ENCODE measurements at places on chromosomes 7 and 10.

DNA sequence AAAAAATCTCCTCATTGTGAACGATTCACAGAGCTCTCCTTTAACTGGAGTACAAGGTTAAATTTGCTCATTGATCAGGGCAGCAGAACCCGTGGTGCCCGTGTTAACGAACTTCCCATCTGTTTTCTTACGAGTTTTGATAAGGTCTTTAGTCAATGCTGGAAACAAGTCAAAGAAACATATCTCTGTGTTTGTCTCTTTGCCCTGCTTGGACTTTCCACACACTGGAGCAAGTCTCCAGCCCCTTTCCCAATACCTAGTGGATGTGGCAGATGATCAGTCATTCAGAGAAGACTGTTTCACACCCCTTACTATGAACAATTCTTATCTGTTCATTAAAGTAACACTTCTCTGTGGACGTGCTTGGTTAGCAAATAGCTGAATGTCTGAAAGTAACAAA lies 121.3 kb downstream of the ARID5B start:
- H3K27me3 ChIP-seq: no peaks in the 10 kb centered on the region
- DNase-seq: no peak
- no peak overlapping the region for H3K27ac ChIP-seq
- H3K36me3 ChIP-seq: no peaks in the 10 kb centered on the region
- H3K4me3 ChIP-seq: no peak overlapping the region
- H3K4me1 ChIP-seq: peaks cover 3% of the 10 kb centered on the region

- no peak overlapping the region for H3K27ac ChIP-seq
- no peak overlapping the region for H3K4me3 ChIP-seq
- H3K27me3 ChIP-seq: no peaks in the 10 kb centered on the region
- no peaks in the 10 kb centered on the region for H3K36me3 ChIP-seq
- no peak for DNase-seq
- no peaks in the 10 kb centered on the region for H3K4me1 ChIP-seq
Observed at GRCh38 chr7:65840446-65840845, 32.4 kb upstream of the VKORC1L1 start.

DNA sequence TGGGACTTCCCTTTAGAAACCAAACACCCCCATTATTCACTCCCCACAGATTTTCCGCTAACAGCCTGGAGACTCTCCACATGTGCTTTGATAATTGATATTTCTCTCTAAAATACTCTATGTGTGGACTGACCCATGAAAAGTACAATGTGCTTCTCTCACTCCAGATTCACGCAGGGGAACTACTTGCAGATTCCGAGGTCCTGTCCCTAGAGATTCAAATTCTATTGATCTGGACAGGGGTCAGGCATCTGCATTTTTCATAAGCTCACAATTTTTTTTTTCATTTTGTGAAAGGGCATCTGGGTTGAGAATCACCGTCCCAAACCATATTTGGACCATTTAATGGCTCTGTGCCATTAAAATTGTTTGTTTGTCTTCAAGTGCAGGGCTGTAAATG lies 98.7 kb downstream of the CALCR start:
- no peak for DNase-seq
- no peak overlapping the region for H3K27ac ChIP-seq
- H3K4me1 ChIP-seq: peaks cover 6% of the 10 kb centered on the region
- H3K36me3 ChIP-seq: no peaks in the 10 kb centered on the region
- H3K27me3 ChIP-seq: no peaks in the 10 kb centered on the region

DNA sequence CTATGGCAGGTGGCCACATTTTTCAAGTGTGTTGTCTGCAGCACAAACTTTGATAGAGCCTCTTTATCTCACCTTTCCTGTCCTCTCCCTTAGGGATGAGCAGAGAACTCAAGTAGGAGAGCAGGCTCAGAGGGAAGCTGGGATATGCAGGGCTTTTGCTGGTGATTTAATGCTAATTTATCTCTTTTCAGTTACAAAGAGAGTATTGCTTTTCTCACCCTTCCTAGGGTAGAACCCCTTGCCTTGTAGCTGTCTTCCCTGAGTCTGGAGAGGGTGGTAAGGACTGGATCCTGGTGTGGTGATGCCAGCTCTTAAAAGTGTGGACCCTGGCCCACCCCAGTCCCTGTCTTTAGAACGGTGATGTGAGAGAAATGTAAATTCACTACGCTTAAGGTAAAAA lies 1061.4 kb downstream of the TYW1 start:
- no peaks in the 10 kb centered on the region for H3K36me3 ChIP-seq
- no peaks in the 10 kb centered on the region for H3K27me3 ChIP-seq
- no peak for DNase-seq
- 0 out of 2 replicates have a peak, but pooled peaks cover 5% of the 10 kb centered on the region for H3K4me1 ChIP-seq
- no peak overlapping the region for H3K4me3 ChIP-seq

- peak; percentile 97 for DNase-seq
- H3K4me1 ChIP-seq: peaks cover 14% of the 10 kb centered on the region
- H3K27ac ChIP-seq: no peak overlapping the region
- H3K36me3 ChIP-seq: no peaks in the 10 kb centered on the region
Observed at GRCh38 chr10:79196470-79197461, 128.0 kb downstream of the ZMIZ1 start.

DNA sequence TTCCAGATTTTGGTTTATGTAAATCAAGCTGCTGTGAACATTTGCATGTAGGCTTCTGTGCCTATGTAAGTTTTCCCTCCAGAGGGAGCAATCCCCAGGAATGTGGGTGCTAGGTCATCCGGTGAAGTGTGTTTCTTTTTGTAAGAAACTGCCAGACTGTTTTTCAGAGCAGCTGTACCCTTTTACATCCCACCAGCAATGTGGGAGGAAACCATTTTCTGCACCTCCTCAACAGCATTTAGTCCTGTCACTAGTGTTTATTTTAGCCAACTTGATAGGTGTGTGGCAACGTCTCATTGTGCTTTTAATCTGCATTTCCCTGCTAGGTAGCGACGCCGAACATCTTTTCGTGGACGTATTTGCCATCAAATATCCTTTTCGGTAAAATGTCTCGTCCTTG lies 395.7 kb upstream of the FOXK1 start:
- H3K4me3 ChIP-seq: no peak overlapping the region
- no peaks in the 10 kb centered on the region for H3K4me1 ChIP-seq
- no peak for DNase-seq
- H3K27ac ChIP-seq: no peak overlapping the region
- no peaks in the 10 kb centered on the region for H3K36me3 ChIP-seq
- H3K27me3 ChIP-seq: no peaks in the 10 kb centered on the region

- no peak overlapping the region for H3K27ac ChIP-seq
- no peak overlapping the region for H3K4me3 ChIP-seq
- no peaks in the 10 kb centered on the region for H3K36me3 ChIP-seq
- no peak for DNase-seq
Observed at GRCh38 chr10:64148607-64149006, 627.4 kb downstream of the REEP3 start.

- H3K27me3 ChIP-seq: no peaks in the 10 kb centered on the region
- no peaks in the 10 kb centered on the region for H3K36me3 ChIP-seq
- peak; percentile 34 for DNase-seq
- peak overlapping the region; percentile 99 for H3K4me3 ChIP-seq
- H3K27ac ChIP-seq: peak overlapping the region; percentile 89
- H3K4me1 ChIP-seq: peaks cover 24% of the 10 kb centered on the region
Observed at GRCh38 chr7:123747620-123748141, 1.1 kb downstream of the WASL start.

GRCh38 chr10:1542941-1543340 lies 194.4 kb downstream of the ADARB2 start:
- no peaks in the 10 kb centered on the region for H3K4me1 ChIP-seq
- H3K36me3 ChIP-seq: no peaks in the 10 kb centered on the region
- H3K27ac ChIP-seq: no peak overlapping the region
- no peak overlapping the region for H3K4me3 ChIP-seq

DNA sequence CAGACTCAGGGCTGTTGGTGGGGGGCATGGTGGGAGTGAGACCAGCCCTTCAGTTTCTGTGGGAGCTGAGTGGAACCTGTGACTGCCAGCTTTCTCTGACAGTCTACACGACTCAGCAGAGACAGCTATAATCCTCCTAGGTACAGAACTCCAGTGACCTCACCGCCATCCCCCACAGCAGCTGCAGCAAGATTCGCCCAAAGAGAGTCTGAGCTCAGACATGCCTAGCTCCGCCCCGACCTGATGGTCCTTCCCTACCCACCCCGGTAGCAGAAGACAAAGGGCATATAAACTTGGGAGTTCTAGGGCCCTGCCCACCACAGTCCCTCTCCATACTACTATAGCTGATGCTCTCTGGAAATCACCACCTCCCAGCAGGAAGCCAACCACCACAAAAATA lies 500.1 kb downstream of the ETV1 start:
- H3K4me3 ChIP-seq: no peak overlapping the region
- DNase-seq: no peak
- no peaks in the 10 kb centered on the region for H3K36me3 ChIP-seq
- H3K4me1 ChIP-seq: no peaks in the 10 kb centered on the region
- no peaks in the 10 kb centered on the region for H3K27me3 ChIP-seq

- no peaks in the 10 kb centered on the region for H3K36me3 ChIP-seq
- no peaks in the 10 kb centered on the region for H3K27me3 ChIP-seq
- H3K27ac ChIP-seq: no peak overlapping the region
- H3K4me1 ChIP-seq: no peaks in the 10 kb centered on the region
Observed at GRCh38 chr7:26279405-26279804, 12.3 kb upstream of the SNX10 start.

- DNase-seq: peak; percentile 1
- H3K36me3 ChIP-seq: no peaks in the 10 kb centered on the region
- H3K4me1 ChIP-seq: peaks cover 2% of the 10 kb centered on the region
- no peak overlapping the region for H3K27ac ChIP-seq
- H3K27me3 ChIP-seq: no peaks in the 10 kb centered on the region
- no peak overlapping the region for H3K4me3 ChIP-seq
Observed at GRCh38 chr10:72834183-72834825, 59.2 kb upstream of the OIT3 start.

DNA sequence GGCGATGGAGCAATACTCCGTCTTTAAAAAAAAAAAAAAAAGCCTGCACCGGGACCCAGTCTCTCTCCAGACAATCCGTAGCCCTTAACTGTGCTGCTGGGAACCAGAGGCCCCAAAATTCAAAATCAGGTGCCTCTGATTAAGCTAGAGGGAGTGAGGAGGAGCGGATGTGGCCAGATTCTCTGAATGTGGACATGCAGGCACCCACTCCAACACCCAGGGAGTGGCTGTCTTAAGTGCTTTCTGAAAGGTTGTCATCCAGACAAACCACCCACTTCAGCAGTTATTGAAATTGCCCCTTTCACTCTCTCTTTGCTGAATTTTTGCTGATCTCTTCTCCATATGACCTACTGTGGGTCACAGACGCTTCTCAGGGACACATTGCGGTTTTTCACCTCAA lies 14.2 kb downstream of the NRP1 start:
- H3K4me3 ChIP-seq: no peak overlapping the region
- no peaks in the 10 kb centered on the region for H3K4me1 ChIP-seq
- H3K27me3 ChIP-seq: no peaks in the 10 kb centered on the region
- H3K36me3 ChIP-seq: no peaks in the 10 kb centered on the region
- no peak for DNase-seq

DNA sequence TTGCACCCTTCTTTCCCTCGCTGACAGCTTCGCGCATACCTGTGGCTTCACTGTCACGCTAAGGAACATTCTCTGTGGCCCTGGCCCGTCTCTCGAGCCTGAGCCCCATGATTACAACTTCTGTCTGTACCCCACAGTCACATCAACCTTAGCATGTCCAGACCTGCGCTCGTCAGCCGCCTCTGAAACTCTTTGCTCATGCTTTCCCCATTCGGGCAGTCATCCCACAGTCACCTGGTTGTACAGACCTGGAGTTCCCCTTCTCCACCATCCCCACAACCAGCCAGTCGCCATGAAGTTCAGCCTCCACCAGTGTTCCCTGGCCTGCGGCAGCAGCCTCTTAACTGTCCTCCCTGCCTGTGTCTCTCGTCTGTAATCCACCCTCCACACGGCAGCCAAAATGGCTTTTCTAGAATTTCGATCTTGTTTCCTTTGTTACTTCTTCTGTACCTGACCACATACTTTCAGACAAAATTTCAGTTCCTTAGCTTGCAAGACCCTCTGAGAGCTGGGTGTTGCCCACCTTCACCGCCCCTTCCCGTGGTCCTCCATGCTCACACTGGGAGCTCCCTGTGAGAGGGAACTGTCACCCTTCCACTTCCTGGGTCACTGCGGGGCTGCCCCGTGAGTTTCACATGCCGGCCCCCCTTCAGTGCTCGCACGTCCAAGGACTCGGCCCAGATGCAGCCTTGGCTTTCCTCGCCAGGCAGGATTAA lies 229.2 kb downstream of the CELF2 start:
- H3K27me3 ChIP-seq: no peaks in the 10 kb centered on the region
- DNase-seq: no peak
- no peak overlapping the region for H3K4me3 ChIP-seq
- H3K27ac ChIP-seq: no peak overlapping the region
- peaks cover 13% of the 10 kb centered on the region for H3K4me1 ChIP-seq
- H3K36me3 ChIP-seq: no peaks in the 10 kb centered on the region

- H3K4me1 ChIP-seq: no peaks in the 10 kb centered on the region
- DNase-seq: no peak
- H3K4me3 ChIP-seq: no peak overlapping the region
- H3K36me3 ChIP-seq: no peaks in the 10 kb centered on the region
Observed at GRCh38 chr7:1858435-1859265, 188.6 kb downstream of the ELFN1 start.

DNA sequence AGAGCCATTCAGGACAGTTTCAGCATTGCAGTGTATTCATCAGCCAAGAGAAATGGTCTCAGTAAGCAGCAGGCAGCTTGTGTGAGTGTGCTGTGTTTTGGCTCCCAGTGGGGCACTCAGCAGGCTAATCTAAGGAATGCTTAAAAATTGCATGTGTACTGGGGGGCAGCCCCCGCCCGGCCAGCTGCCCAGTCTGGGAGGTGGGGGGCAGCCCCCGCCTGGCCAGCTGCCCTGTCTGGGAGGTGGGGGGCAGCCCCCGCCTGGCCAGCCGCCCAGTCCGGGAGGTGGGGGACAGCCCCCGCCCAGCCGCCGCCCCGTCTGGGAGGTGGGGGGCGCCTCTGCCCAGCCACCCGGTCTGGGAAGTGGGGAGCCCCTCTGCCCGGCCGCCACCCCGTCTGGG lies 116.2 kb downstream of the GRID1 start:
- no peak overlapping the region for H3K27ac ChIP-seq
- no peaks in the 10 kb centered on the region for H3K27me3 ChIP-seq
- no peaks in the 10 kb centered on the region for H3K36me3 ChIP-seq
- no peak for DNase-seq
- H3K4me3 ChIP-seq: no peak overlapping the region

- H3K4me3 ChIP-seq: no peak overlapping the region
- peak; percentile 17 for DNase-seq
- H3K4me1 ChIP-seq: no peaks in the 10 kb centered on the region
- no peaks in the 10 kb centered on the region for H3K27me3 ChIP-seq
- H3K36me3 ChIP-seq: no peaks in the 10 kb centered on the region
- no peak overlapping the region for H3K27ac ChIP-seq
Observed at GRCh38 chr7:101998906-101999240, 181.4 kb downstream of the CUX1 start.

GRCh38 chr10:72386916-72387586 lies 32.3 kb upstream of the DNAJB12 start:
- H3K4me1 ChIP-seq: no peaks in the 10 kb centered on the region
- H3K4me3 ChIP-seq: no peak overlapping the region
- H3K27me3 ChIP-seq: no peaks in the 10 kb centered on the region
- no peaks in the 10 kb centered on the region for H3K36me3 ChIP-seq
- no peak for DNase-seq
- no peak overlapping the region for H3K27ac ChIP-seq

GRCh38 chr7:87564296-87564963 lies 36.3 kb downstream of the ABCB1 start:
- no peak overlapping the region for H3K27ac ChIP-seq
- no peak overlapping the region for H3K4me3 ChIP-seq
- peaks cover 3% of the 10 kb centered on the region for H3K4me1 ChIP-seq
- no peaks in the 10 kb centered on the region for H3K36me3 ChIP-seq
- DNase-seq: peak; percentile 15
- no peaks in the 10 kb centered on the region for H3K27me3 ChIP-seq

GRCh38 chr7:144452064-144452463 lies 48.6 kb upstream of the NOBOX start:
- no peak overlapping the region for H3K4me3 ChIP-seq
- H3K27ac ChIP-seq: no peak overlapping the region
- H3K27me3 ChIP-seq: no peaks in the 10 kb centered on the region
- H3K4me1 ChIP-seq: no peaks in the 10 kb centered on the region

All from H1 (cell line).